GM23338 (cell line): ENCODE measurements at places on chromosomes 2 and 18.

- no peak for DNase-seq
These were observed 1.4 kb downstream of the RBKS start for GRCh38 chr2:27888790-27889189.

DNA sequence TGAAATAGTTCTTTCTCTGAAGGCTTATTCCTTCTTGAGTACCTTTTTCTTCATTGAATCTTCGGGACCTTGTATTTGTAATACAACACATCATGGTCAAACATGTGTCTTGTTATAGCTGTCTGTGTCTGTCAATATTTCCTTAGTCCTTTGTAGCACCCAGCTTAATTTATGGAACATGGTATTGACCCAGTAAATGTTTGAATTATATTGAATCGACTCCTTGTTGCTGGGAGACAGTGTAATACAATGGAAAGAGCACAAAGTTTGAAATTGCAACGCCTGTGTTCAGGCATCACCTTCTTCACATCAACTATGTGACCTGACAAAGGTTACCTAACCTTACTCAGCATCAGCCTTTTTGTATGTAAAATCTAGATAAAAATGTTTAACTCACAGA is 267.2 kb upstream of the CYRIA start:
- DNase-seq, result no peak

DNA sequence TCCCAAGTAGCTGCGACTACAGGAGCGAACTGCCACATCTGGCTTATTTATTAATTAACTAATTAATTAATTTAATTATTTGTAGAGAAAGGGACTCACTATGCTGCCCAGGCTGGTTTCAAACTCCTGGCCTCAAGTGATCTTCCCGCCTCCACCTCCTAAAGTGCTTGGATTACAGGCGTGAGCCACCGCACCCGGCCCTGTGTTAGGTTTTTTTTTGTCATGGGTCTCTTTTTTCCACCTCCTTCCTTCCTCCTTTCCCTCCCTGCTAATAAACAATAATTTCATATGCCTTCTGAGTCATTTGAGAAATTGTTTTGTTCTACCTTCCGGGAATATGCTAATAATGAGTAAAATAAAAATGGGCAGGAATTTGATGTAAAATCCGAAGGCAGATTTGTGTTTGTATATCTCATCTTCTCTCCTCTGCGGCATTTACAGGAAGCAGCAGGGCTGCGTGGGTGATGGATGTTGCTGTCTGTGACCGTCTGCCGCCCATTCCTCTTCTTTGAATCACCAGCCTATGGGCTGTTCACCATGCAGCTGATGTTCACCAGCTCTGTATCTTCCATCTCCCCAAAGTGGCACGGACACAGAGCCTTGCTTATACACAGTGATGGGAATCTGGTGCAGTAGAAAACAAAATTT is 89.9 kb downstream of the ACSL3 start:
- DNase-seq, result no peak

- no peak for DNase-seq
These were observed 231.5 kb downstream of the SRBD1 start for GRCh38 chr2:45379399-45380087.

- no peak for DNase-seq
These were observed 28.9 kb downstream of the OSBPL1A start for GRCh38 chr18:24368749-24369148.

DNA sequence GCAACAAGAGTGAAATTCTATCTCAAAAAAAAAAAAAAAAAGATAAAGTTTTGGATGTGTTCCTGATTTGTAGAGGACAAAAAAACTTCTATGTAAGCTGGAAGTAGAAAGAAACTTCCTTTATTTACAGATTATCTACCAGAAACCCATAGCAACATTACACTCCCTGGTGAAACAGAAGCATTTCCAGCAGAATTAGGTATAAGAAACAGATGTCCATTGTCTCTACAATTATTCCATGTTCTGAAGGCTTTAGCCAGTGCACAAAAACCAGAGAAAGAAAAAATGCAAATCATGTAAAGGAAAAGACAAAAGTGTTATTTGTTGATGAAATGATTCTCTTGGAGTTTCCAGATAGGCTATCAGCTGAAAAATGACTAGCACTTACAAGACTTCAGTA is 4.9 kb downstream of the TUBB6 start:
- no peak for DNase-seq

- no peak for DNase-seq
These were observed 59.1 kb downstream of the NETO1 start for GRCh38 chr18:72808680-72809079.

DNA sequence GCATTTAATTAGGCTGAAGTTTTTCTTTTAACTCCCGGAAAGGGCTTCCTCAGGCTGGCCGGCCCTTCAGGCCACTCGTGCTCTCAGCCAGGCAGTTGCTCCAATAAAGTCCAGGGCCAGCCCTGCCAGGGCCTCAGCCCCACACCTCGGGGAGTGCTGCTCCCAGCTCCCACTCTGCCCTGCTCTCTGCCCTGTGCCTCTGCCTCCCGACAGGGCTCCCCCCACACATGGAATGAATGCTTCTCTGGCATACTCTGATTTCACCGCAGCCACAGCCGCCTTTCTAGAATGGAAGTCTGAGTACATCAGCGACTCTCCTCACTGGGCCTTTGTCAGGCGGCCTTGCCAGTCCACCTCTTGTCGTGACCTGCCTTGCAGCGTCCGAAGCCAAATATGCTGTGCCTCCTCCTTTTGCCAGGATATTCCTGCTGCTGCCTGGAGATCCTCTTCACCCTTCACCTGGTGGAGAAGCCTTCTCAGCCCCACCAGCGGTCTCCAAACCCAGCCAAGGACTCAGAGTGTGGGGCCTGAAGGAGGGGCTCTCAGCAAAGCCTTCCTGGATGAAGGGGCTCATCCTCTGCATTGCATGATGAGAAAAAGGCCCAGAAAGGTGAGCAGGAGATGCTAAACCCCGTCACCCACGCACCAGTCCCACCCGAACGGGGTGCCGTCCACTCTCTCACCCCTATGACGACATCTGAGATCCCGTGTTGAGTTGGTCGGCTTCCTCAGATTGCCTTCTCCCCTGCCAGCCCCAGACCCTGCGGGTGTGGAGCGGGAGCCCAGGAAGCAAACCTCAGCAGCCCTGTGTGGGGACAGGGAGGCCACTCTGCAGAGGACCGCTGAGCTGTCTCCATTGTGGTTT is 472.7 kb upstream of the HS6ST1 start:
- no peak for DNase-seq

- no peak for DNase-seq
These were observed 3.2 kb upstream of the VAPA start for GRCh38 chr18:9910661-9911060.

DNA sequence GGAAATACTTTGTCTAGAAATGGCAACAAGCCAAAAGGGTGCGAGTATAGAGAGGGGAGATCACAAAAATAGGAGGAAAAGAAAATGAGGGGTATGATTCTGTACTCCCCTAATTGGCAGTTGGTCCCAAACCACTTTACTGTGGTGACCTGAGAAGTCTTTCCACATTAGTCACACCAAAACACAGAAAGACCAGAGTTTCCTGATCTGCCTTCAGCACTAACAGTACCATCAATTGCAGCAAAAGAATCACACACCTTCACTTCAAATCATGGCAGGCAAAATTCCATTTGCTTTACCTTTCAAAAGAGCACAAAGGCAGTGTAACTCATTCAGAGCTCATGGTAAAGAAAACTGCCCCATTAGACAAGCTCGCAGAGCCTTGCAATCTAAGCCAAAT is 86.8 kb downstream of the ALK start:
- DNase-seq, result no peak
